RPMI7951 (cell line): ENCODE measurements at places on chromosomes 7 and 10. TPM values are rescaled to one million over a fixed set of nuclear protein-coding genes. Genes with fewer than 3 reads are reported as not detected.

The AOAH gene
- total RNA-seq = not detected in 2 replicates

The BHLHA15 gene
- 0.36 TPM in 1 of 2 replicates, not detected in the other for total RNA-seq

The SEMA3A gene
- total RNA-seq = 4.0 and 4.3 TPM in 2 replicates

The LMOD2 gene
- not detected in 2 replicates for total RNA-seq

The EPHA1 gene
- not detected in 2 replicates for total RNA-seq

GRCh38 chr7:43960933-43961332 lies 34.7 kb downstream of the UBE2D4 start:
- DNase-seq = no peak

DNA sequence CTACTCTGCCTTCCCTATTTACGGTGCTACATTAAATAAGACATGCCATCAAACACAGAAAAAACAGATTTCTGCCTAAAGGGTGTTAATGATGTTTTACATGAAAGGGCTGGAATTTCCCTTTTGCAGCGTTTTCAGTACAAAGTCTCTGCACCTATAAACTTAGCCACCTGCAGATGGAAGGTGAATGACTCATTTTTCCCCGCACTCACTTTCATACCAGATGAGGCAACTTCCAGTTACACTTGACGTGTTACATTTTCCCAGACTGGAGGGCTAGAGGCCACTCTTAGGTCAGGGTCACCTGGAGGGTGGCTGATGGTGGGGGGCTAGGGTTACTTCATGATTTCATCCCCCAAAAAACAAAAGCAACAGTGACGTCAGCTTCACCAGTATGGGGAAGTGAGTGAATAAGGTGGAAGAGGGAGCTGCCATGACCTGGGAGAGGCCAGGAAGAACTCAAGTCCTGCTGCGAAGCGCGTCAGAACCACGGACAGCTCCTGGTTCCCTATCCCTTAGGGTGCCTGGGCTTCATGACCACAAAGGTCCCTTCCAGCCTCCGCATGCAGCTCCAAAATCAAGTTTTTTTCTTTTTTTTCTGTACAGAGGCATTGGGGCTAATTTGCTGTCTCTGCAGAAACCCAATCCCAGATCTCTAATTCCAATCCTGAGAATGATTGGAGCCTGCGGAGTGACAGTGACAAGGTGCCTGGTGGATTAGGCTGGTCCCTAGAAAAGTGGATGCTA lies 94.0 kb downstream of the ADARB2 start:
- peak; percentile 17 for DNase-seq

- no peak for DNase-seq
These were observed 99.0 kb upstream of the ASAH2 start for GRCh38 chr10:50350366-50350765.

GRCh38 chr7:5827755-5828154 lies 46.3 kb upstream of the RNF216 start:
- DNase-seq = peak; percentile 17

GRCh38 chr10:122551450-122551849 lies 9.1 kb upstream of the DMBT1 start:
- no peak for DNase-seq

DNA sequence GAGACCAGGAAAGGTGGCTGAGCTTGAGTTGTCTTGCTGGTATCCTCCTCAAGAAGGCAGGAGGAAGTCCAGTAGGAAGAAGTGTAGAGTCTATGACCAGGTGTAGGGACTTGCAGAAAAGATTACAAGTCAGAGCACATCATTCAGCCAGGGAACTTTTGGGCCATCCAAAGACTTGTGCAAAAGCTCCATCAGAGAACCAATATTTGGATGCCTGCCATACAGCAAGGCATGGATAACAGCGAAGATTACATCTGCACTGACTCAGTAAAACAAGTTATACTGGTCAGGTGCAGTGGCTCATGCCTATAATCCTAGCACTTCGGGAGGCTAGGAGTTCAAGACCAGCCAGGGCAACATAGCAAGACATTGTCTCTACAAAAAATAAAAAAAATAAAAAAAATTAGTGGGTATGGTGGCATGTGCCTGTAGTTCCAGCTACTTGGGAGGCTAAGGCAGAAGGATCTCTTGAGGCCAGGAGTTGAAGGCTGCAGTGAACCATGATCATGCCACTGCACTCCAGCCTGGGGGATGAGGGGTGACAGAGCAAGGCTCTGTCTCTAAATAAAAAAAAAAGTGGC lies 13.2 kb upstream of the NMT2 start:
- no peak for DNase-seq

DNA sequence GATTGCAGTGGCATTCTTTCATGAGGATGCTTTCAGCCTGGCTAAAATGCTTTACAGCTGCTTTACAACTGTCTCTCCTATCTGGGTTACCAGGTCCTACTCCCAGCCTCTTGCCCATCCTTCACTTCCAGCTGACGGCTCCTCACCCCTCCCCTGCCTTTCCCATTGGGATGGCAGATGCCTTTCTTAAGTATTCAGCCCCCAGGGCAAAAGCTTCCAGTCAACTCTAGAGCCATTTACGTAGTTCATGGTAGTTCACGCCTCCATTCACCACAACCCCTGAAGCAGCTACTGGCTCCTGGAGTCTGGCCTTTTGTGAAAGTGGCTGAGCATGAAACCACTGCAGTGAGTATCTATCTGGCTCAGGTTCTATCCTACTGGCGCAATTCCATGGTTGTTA lies 17.2 kb upstream of the BMPER start:
- DNase-seq = peak; percentile 100

DNA sequence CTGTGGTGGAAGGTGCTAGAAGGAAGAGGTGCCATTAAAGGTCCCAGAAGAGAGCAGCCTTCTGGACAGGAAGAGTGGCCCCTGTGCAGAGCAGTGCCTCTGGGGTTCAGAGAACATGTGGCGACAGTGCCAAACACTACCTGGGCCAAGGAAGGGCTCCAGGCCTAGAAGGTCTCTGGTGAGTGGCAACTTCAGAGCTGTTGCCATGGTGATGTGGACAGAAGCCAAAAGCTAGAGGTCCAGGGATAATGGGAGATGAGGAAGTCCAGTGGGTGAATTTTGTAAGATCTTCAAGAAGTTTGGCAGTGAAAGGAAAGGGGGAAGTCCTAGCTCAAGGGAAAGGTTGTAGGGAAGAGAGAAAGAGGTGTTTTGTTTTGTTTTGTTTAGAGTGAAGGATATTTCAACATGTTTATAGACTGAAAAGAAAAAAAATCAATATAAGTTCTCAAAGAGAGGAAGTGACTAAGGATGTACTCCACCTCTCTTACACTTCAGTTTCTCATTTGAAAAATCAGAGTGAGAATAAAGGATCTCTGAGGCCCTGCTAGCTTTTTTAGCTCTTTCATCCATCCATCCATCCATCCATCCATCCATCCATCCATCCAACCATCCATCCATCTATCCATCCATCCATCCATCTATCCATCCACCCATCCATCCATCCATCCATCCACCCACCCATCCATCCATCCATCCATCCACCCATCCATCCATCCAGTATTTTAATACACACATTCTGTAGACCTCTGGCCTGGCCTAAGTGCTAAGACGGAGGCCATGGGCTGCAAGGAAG lies 77.1 kb upstream of the DUSP5 start:
- peak; percentile 49 for DNase-seq

GRCh38 chr10:49397036-49397999 lies 1.4 kb upstream of the DRGX start:
- DNase-seq = no peak

DNA sequence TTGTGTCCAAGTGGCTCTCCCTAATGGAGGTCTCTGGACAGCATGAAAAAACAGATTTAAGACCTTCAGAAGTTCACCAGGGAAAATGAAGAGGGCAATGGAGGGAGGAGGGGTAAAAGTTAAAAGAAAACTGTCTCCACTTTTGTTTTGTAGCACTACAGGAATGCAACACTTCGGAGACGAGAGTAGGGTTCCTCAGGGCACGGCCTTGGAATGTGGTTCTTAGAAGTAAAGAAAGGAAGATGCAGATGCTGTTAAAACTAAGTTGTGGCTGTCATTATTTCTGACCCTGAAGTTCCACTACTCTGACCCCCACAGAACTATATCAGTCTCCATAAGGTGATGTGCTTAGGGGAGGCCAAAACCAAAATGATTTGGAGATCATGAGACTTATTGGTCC lies 335.1 kb downstream of the XPNPEP1 start:
- no peak for DNase-seq

DNA sequence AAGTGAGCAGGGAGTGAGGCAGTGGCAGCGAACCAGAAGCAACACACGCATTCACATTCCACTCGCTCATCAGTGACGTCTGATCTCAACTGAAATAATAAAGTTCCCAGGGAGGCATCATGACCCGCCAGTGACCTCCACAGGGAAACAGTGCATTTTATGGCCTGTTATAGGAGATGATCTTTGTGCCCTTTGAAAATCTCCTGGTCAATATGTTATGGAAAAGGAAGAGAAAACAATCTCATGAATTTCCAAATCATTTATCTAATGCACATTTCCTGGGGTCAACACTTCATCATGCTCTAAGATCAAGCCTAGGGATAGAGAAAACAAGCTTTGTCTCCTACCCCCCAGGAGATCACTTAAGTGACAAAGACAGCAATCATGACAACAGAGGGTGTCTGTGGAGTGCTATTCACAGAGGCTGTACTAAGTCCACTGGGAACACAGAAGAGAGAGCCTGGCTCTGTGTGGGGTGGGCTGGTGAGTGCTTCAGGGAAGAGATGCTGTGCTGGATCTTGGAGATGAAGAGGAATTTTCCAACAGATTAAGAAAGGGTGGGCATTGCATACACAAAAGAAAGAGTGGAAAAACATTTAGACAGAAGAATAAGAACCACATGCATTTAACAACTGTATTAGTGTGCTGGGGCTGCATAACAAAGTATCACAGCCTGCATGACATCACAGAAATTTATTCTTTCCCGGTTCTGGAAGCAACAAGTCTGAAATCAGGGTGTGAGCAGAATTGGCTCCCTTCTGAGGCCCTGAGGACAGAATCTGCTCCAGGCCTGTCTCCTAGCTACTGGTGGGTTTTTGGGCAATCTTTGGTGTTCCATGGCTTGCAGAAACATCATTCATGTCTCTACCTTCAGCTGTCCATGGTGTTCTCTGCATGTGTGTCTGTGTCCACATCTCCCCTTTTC lies 613.9 kb upstream of the IGFBP3 start:
- DNase-seq = peak; percentile 24

DNA sequence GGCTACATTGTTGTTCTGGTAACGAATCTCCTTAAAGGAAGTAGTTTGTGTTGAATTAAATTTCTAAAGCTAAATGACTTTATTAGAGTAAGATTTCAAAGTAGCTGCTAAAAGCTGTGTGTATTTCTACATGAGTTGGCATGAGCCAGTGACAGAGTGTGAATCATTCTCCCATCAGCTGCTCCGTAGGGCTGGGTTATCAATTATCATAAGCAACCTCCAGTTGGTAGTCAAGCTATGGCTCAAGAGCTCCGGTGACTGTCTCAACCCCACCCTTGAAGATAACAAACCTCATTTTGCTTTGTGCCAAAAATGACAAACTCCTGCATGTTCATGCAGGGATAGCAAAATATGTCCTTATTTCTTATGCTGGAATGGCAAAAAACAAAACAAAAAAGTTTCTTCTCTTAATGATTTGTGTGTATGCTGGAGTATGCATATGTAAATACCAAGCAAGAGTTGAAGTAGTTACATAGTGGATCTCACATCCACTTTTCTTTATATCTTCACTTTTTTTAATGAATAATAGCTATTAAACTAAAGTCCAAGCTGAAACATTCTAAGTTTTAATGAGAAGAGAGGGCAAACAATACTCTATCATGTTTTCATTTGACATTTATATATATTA lies 249.4 kb downstream of the CACNA2D1 start:
- peak; percentile 26 for DNase-seq

DNA sequence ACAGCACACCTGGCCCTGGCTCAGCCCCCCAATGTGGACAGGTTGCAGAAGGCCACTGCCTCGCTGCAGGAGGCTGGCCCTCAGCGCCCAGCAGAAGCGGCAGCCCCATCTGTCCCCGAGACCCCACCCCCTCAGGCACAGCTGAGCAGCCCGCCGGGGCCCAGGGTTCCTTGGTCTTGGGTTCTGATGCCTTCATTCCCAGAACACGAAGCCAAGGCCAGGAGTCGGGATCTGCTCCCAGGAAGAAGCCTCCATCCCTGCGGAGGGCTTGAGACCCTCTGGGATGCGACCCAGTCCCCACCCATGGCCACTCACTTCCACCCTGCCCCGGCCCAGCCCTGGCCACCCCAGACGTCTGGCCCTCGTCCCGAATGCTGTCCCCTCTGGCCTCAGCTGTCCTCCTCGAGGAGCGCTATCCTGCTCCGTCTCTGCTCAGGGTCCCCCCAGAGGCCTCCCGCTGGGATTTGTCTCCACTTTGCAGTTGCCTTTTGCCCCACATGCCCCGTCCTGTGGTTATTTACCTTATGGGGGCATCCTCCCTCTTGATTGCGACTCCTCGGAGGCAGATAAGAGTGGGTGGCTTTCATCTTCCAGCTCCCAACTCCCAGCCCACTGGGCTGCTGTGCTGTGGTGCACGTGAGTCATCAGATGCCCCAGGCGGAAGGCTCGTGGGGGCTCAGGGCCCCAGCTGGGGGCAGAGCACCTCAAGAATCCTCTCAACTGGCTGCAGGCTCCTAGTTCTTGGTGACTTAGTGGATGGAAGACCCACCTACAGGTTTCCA lies 97.5 kb downstream of the MKI67 start:
- DNase-seq = peak; percentile 77

DNA sequence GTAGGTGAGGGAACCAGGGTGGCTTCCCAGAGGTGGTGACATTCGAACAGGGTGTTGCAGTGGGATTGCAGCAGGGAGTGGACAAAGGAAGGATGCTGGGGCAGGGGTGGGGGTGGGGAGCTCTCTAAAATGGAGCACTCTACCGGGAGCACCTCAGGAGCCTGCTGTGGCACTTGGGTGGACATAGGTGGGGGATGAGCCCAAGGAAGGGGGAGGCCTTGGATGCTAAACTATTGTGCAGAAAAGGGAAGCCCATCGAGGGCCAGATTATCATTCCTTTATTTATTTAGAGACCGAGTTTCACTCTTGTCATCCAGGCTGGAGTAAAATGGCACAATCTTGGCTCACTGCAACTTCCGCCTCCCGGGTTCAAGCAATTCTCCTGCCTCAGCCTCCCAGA lies 3.3 kb upstream of the STX1A start:
- DNase-seq = no peak

DNA sequence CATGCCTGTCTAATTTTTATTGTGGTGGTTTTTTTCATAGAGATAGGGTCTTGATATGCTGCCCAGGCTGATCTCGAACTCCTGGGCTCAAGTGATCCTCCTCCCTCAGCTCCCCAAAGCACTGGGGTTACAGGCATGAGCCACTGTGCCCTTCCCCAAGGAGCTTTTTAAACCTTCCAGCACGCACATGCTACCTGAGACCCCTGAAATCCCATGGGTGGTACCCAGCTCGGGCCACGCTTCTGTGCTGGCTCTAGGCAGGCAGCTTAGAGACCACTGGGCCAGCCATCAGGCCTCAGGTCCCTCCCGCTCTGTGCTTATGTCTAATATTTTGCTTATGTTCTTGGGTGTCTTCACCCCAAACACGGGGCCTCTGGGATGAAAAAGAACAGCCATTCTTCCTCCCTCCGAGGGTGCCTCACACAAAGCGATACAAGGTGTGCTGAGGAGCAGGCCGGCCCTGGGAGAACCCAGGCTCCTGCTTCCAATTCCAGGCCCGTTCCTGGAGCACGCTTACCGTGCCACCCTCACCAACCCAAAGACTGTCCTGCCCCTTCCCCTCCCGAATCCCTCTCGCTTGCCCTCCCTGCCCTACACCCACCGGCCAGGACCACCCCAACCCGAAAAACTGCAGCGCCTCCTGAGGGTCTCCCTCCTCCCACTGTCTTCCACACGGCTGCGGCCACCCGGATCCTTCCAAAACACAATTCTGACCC lies 10.9 kb downstream of the SPOCK2 start:
- DNase-seq = no peak

- DNase-seq = no peak
These were observed 310.2 kb downstream of the FGFR2 start for GRCh38 chr10:121288011-121288410.
